CD8-positive, alpha-beta memory T cell (primary cell): ENCODE measurements at places on chromosomes 3 and 15.

GRCh38 chr3:161212906-161213305 is 8.2 kb upstream of the NMD3 start:
- no peak for DNase-seq

GRCh38 chr3:51798411-51798963 is 19.4 kb upstream of the IQCF6 start:
- no peak for DNase-seq

- no peak for DNase-seq
These were observed 370.6 kb upstream of the PROK2 start for GRCh38 chr3:72155391-72156064.

DNA sequence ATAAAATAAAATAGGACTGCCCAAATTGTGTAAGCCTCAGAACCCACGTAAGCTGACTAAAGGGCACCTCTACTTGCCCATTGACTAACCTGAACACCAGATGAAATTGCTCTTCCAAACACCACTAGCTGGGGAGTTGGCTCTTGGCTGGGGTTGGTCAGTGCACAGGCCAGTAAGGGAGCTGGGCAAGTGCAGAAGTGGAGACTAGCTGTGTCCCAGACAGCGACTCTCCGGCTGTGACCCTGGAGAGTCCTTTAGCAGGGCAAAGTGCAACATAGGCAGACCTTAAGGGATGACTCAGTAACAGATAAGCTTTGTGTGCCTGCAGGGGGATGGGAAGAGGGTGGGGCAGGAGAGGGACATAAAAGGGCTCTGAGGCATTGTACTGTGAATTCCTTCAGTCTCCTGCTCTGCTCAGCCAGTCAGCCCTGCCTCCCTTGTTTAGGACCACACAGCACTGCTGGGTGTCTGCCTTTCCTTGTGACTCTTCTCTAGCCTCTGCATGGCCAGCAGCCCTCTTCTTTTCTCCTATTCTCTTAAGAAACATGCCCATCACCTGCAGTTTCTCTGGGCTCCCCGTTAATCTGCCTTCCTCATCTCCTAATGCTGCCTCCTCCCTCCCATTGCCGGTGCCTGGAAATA is 13.2 kb downstream of the NR1I2 start:
- no peak for DNase-seq

DNA sequence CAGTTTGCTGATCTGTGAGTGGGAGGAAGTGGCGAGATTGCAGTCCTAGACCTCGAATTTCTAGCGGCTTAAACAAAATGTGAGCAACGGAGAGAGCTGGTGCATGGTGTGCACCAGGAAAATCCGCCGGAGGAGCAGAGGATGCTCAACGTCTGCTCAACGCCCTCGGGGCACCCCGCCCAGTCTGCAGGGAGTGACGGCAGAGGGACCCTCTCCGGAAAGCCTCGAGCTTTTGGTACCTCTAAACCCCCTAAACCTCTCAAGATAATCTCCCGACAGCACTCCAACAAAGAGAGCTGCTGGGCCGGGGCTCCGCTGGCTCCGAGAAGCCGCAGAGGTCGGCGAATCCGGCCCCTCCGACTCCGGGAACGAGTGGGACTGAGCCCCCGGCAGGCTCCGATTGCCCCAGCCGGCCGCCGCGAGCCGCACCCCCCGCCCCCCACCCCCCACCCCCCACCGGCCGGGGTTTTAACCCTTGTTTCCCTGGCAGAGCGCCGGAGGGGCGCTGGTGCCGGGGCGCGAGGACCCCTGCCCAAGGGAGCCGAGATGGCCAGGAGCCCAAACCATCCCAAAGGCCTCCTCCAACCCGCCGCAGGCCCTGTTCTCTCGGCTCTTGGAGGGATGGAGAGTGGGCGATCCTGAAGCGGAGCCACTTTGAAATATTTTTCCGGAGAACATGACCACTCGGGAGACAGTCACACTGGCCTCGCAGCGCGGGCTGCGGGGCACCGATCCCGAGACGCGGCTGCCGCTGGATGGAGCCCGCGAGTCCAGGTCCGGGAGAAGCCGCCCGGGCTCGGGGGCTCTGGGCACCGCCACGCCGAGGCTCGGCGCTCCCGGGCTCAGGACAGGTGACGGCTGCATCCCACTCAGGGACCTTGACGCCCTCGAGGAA is 1.5 kb downstream of the MEGF11 start:
- DNase-seq, result peak; percentile 55

GRCh38 chr3:78659386-78659987 is 1108.3 kb downstream of the ROBO1 start:
- no peak for DNase-seq

- DNase-seq, result no peak
These were observed 6.1 kb downstream of the OR5H15 start for GRCh38 chr3:98172621-98173020.

GRCh38 chr3:168066882-168067281 is 28.8 kb downstream of the GOLIM4 start:
- DNase-seq, result no peak

DNA sequence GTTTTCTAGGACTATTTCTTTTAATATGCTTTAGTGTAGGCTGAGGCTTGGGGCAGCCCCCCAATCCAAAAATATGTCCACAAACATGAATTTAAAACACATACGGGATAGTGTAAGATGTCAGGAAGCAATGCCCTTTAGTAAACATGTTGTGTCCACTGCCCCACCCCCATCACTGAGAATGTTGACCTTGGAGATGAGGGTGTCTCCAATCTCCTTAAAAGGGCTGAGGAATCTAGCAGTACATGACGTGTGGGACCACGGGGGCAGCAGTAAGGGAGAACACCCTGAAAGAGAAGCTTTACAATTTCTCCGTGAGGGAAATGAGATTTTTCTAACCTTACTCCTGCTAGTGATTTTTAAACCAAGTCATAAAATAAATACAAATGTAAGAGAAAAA is 84.7 kb downstream of the SQOR start:
- no peak for DNase-seq

- DNase-seq, result peak; percentile 83
These were observed 43.5 kb upstream of the BDH1 start for GRCh38 chr3:197599089-197599765.

DNA sequence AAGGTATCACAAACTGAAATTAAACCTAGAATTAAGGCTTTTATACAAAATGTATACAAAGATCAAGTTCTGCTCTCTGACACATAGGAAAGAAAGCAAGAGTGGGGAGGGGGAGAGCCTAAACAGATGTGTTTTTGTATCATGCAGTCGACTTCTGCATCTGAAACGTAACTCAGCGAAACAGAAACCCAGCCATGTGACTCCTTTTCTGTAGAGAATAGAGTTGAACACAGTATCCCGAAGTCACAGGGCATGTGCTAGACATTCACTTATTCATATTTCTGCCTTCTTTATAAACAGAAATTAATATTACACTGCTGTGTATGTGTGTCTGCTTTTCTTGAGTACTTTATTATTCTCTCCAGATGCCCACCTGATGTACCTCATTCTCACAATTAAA is 121.0 kb downstream of the PDZRN3 start:
- DNase-seq, result no peak

- no peak for DNase-seq
These were observed 12.1 kb downstream of the FYTTD1 start for GRCh38 chr3:197761784-197762183.

GRCh38 chr3:63429905-63430304 is 151.8 kb downstream of the SYNPR start:
- no peak for DNase-seq

DNA sequence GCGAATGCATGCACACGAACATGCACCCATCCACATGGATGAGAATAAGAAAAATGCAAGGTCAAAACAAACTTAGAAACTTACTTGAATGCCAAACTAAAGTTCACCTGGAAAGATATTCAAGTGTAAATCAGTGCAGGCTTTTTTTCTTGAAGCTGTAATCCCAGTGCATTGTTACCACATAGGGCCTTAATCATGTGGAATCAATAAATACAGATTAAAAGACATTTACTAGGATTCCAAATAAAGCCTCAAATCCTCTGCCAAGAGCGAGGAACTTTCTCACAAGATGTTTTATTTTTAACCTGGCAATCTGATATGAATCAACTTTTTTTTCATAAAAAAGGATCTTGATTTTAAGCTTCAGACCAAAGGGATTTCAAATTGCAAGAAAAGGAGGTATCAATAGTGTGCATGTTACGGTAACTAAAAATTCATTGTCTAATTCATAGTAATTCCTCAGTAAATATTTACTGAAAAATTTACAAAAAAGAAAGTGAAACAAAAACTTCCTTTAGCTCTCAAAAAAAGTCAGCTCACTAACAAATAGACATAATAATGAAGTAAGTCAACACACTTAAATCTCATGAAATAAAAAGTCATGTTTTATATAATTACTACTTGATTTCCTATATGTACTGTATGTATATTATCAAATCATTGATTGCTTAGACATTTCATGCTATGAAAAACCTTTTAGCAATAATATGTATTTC is 978.6 kb downstream of the PLOD2 start:
- DNase-seq, result no peak

- DNase-seq, result no peak
These were observed 145.6 kb upstream of the SLC2A2 start for GRCh38 chr3:171172070-171172469.

GRCh38 chr3:21067031-21067813 is 683.8 kb downstream of the ZNF385D start:
- DNase-seq, result no peak

GRCh38 chr15:61090386-61091288 is 138.5 kb downstream of the RORA start:
- DNase-seq, result no peak

- no peak for DNase-seq
These were observed 1.8 kb upstream of the IGF1R start for GRCh38 chr15:98646546-98647025.

GRCh38 chr3:18092726-18093125 is 332.4 kb downstream of the SATB1 start:
- DNase-seq, result no peak

GRCh38 chr15:89329329-89330084 is 5.1 kb downstream of the POLG start:
- DNase-seq, result no peak

DNA sequence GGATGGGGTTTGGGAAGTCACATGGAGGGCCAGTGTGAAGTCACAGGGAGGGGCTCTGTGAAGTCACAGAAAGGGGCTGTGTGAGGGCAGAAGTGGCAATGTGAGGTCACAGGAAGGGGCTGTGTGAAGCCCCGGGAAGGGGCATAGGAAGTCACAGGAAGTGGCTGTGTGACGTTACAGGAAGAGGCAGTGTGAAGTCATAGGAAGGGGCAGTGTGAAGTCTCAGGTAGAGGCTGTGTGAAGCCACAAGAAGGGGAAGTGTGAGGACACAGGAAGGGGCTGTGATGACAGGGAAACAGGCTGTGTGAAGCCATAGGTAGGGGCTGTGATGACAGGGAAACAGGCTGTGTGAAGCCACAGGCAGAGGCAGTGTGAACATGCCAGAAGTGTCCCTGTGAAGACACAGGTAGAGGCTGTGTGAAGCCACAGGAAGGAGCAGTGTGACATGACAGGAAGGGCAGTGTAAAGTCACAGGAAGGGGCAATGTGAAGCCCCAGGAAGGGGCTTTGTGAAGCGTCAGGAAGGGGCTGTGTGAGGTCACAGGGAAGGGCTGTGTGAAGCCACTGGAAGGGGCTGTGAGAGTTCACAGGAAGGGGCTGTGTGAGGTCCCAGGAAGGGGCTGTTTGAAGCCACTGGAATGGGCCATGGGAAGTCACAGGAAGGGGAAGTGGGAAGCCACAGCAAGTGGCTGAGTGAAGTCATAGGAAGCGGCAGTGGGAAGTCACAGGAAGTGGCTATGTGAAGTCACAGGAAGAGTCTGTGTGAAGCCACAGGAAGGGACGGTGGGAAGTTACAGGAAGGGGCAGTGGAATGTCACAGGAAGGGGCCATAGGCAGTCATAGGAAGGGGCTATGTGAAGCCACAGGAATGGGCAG is 37.1 kb downstream of the GASK1A start:
- DNase-seq, result peak; percentile 68

- DNase-seq, result no peak
These were observed 260.5 kb upstream of the IGF1R start for GRCh38 chr15:98387866-98388265.

DNA sequence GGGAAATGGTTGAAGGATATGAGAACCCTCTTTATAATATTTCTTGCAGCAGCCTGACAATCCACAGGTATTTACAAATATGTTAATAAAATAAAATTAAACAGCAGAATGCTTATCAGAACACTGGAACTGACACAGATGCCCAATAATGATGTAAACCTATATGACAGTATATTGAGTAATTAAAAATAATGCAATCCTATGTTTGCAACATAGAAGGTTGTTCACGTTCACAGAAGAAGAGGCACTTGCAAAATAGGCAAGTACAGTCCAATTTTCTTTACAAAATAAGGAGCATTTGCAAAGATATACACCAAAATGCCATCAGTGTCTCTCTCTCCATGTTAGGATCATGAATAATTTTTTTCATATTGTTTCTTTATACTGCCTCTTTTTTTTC is 397.0 kb upstream of the WNT5A start:
- DNase-seq, result no peak

DNA sequence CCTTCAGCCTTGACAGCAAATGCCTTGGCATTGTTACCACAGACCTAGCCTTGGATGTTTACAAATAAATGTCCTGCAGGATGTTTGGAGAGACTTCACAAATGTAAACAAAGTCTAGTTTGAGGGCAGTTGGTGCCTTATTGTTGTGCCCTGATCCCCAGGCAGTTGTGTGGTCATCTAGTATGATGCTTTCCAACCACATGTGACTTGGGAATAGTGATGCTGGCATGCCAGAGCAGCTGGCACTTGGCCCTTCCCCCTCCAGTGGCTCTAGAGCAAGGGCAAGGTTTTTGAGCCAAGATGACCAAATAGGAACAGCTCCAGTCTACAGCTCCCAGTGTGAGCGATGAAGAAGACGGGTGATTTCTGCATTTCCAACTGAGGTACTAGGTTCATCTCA is 258.2 kb downstream of the ADAMTS17 start:
- no peak for DNase-seq

GRCh38 chr15:89400116-89400781 is 65.6 kb upstream of the POLG start:
- DNase-seq, result no peak

DNA sequence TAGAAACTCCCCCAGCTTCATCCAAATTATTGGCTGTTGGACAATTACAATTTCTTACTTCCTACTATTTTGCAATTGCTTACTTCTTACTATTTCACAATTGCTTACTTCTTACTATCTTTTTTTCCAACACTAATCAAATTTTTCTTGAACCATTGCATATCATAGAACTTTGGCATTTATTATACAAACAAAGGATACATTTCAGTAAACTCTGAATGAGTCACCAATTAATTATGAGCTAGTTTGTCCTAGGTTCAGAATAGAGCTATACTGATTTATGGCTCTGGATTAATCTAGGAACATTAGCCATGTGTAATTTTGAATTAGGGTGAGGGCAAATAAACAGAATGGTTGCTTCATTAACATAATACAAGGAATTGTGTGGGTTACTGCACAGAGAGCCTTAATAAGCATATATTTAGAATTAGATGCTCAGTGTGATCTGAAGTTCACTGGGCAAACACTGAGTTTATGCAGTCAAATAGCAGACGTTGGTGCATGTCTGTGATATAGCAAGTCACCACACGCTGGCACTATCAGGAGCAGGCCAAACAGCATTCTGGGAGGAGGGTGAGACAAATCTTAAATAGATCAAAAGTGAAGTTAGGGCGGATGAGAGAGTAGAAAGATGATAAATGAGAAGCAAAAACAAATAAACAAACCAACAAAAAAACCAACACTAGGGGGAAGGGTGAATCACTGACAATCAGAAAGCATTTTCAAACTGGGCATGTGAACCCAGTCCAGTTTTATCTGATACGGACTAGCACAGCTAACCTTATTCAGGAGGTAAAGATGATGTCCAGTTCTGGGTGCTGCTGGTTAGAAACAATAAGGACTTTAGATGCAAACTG is 21.5 kb downstream of the GABRR3 start:
- no peak for DNase-seq
